Anterior cingulate cortex (tissue), 58 donors: ENCODE measurements at places on chromosomes 6 and 20.

GRCh38 chr6:26118999-26119398 is 31.8 kb downstream of the HFE start:
- DNase-seq: no peak

DNA sequence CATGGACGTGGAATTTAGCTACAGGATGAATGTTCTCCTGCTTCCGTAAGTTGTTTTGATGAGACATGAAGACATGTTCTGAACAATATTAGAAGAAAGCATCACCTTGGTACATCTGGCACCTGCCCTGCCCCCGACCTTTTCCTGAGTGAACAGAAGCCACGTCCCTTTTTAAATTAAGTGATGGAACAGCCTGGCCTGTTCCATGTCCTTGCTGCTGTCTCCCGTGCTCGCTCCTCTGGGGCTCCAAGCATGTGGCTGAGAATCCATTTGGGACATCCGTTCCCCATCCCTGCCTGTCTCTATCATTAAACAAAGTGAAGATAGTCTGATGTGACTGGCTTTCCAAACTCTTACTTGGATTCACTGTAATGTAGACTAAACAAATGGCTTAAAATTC is 36.4 kb downstream of the ERMARD start:
- DNase-seq: no peak

DNA sequence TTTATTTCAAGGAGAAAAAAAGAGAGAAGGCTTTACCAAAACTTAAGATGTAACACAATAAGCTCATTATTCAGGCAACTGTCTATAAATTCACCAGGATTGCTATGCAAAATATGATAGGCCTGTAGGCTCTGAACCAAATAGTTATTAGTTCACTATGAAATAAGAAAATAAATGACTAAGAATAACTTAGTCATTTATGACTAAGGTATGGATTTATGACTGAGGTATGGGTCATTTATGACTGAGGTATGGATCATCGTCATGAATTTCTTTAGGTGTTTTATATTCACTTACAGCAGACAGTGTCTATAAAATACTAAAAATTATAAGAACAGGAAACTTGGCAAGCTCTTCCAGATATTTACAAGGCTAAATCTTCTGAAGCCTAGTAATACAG is 52.1 kb upstream of the SNX9 start:
- DNase-seq: no peak

GRCh38 chr20:46798430-46798829 is 89.0 kb downstream of the SLC2A10 start:
- DNase-seq: no peak

- DNase-seq: no peak
These were observed 68.1 kb downstream of the PREX1 start for GRCh38 chr20:48759631-48760245.

GRCh38 chr20:19335341-19335740 is 122.9 kb downstream of the SLC24A3 start:
- no peak for DNase-seq

- DNase-seq: no peak
These were observed 463.9 kb upstream of the JARID2 start for GRCh38 chr6:14781772-14782525.

DNA sequence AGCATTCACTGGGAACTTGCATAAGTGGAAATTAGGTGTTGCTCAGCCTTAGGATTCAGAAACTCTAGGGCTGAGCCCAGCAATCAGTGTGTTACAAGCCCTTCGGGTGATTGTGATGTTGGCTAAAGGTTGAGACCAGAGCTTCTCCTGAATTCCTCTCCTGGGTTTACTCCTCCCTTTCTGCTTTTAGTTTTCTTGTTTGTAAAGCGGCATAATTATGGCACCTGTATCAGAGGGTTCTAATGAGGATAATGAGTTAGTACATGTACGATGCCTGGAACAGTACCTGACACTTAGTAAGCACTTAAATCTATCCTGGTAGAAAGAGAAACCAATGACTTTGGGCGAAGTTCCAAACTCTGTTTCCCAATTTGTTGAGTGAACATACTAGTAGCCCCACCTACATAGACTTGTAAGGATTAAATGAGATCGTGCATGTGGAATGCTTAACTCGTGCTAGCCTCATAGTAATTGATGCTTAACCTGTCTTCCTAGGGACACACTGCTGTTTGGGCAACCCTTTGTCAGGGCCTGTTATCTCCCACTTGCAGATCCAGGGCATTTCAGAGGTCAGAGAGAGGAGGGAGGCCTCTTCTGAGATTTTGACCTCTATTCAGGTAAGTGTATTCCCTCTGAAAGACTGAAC is 932 bp upstream of the EZR start:
- DNase-seq: no peak

DNA sequence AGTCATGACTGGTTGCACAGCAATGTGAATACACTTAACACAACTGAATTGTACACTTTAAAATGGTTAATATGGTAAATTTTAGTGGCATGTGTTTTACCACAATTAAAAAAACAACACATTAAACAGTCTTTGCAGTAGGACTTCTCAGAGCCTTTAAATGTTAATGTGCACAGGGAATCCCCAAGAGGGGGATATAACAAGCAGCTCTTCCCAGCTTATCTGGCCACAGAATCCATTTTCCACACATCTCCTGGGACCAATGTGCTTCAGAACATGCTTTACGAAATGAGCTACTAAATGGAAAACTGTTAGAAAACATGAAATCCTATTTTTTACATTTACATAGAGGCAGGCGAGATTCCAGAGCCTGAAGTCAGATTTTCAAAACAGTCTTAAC is 44.4 kb downstream of the FYN start:
- no peak for DNase-seq

- DNase-seq: no peak
These were observed at the start of gene C20orf141 for GRCh38 chr20:2814587-2815051. Gene C20orf141, plus strand, starts transcription at chr20:2814987. Its CDS starts 198 bp downstream, at chr20:2815185.

GRCh38 chr6:215335-216034 is 76.8 kb upstream of the DUSP22 start:
- DNase-seq: no peak

DNA sequence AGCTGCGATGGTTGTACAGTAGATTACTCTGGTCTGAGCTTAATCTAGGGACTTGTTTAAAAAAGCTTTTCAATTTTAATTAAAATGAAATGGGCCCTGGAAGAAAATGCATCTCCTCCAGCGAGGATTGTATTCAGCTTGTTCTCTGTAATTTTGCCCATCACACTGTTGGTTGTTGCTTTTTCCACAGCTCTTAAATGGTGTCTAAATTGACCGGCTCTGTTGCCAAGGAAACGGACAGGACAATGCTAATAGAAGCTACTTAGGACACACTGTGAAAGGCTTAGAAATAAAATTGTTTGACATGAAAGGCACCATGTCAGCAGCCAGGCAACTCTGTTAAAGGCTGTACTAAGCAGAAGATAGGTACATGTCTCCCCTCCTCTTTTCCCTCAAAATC is 116.7 kb upstream of the NRSN1 start:
- DNase-seq: no peak

DNA sequence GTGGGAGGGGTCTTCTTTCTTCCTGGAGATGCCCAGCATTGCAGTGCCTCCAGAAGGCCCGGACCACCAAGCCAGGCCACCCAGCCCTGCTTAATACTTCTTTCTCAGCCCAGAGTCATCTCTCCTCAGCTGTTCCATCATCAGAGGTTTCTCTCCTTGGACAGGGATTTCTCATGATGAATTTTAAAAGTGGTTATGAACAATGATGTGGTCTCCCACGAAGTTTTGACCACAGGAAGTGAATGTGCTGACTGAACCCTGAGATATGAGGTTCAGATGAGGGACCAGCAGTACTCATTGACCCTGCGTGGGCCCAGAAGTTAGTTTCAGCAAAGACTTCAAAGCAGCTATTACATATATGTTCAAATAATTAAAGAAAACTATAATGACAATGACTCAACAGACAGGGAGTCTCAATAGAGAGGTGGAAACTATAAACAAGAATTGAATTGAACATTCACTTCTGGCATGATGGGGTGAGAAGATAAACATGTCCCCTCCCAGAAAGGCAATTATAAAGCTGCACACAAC is 114.5 kb upstream of the SLC22A16 start:
- no peak for DNase-seq

- no peak for DNase-seq
These were observed 94.9 kb upstream of the ADGRF1 start for GRCh38 chr6:47137073-47137472.

- no peak for DNase-seq
These were observed 33.2 kb upstream of the CD83 start for GRCh38 chr6:14084388-14084787.

DNA sequence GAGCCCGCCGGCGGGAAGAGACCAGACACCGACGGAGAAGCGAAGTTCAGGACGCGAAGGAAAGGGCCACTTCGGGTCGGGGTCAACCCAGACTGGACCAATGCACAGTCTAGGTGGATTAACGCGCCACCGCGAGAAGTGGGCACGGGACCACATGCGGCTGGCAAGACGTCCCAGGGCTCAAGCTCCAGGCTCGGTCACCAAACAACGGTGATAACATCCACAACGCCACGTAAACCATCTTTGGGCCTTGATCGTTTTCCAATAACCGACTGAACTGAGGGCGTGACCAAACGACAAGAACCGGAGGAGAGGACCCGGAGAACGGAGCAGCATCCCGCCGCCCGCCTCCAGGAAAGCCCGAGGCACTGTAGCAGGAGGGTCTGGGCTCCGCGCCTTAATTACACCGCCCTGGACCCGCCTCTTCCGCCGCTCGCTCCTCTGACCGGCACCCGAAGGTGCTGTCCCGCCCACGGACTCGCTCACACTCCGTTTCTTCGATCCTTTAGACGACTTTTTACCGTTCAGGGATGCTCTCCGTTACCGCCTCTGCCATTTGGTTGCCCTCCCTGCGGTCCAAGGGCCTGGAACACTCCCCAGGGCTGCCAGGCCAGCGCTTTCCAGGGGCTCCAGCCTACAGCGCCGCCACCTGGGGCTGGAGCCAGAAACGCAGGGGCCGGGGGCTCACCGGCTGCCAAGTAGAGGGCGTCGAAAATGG is 44.1 kb downstream of the DPPA5 start:
- peak; percentile 35 for DNase-seq

DNA sequence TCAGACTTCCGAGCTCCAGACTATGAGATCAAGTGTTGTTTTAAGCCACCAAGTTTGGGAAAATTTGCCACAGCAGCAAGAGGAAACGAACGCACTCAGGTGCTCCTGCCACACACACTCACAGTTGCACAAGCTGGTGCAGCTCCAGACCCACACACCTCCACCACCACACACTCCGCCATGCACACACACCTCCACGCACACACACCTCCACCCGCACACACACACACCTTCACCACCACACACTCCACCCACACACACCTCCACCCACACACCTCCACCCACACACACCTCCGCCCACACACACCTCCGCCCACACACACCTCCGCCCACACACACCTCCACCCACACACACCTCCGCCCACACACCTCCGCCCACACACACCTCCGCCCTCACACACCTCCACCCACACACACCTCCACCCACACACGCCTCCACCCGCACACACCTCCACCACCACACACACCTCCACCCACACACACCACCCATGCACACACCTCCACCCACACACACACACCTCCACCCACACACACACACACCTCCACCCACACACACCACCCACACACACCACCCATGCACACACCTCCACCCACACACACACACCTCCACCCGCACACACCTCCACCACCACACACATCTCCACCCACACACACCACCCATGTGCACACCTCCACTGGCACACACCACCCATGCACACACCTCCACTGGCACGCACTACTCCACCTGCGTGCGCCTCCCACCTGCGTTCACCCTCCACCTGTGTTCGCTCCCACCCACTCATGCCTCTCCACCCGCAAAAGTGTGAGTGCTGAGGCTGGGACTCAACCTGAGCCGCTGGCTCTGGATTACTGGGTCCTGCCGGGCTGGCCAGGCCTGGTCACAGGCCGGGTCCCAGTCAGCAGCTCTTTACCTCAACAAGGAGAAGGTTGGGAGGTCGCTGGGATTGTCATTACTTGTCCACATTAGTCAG is 175.6 kb downstream of the BMP7 start:
- DNase-seq: no peak

DNA sequence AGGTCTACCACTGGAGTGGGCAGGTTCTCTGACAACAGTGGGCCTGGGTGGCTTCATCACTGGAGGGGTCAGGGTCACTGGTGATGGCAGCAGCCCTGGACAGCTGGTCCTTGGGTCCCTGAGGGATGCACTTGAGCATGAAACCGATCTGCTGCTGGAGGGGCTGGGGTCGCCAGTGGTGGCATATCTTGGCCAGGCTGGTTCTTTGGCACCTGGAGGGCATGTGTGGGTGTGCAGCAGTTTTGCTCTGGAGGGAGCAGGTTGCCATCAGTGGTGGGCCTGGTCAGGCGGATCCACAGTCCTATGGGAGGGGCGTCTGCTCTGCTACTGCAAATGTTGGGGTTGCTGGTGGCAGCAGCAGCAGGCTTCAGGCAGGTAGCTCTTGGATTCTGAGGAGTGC is 117.0 kb downstream of the AIG1 start:
- DNase-seq: no peak

DNA sequence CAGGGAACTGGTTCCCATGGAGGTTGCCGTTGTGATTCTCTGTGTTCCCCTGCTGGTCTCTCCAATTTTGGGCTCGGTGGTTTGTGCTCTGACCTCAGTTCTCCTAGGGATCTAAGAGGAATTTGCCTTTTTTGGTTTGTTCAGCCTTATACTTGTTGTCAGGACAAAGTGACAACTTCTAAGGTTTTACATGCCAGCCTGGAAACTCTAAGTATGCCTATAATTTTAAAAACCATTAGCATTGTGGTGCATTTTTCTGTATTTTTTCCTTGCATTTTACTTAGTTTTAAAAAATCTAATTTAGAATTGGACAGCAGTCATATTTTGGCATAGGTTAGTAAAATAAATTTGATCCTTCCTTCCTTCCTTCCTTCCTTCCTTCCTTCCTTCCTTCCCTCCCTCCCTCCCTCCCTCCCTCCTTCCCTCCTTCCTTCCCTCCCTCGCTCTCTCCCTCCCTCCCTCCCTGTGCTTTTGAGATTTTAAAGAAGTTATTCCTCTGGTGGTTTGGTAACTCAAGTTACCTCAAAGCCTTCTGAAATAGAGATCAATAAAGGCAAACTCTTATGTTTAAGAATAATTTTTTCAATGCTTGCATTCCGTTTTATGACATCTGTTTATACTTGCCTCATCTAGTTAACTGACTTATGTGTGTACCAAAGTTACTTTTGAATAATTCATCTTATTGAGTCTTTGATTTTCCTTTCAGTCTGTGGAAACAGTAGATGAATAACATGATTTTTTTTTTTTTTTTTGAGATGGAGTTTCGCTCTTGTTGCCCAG is 141.3 kb upstream of the RGS17 start:
- no peak for DNase-seq

- DNase-seq: no peak
These were observed 806.3 kb upstream of the GJE1 start for GRCh38 chr6:141326426-141326825.
